ENCODE measurements at places on chromosomes 11 and 22.
A peak's percentile ranks its signal among the peaks of the same experiment; 100 is the strongest.

GRCh38 chr22:40620464-40621046 is 16.0 kb downstream of the MRTFA start:
- DNase-seq = no peak

DNA sequence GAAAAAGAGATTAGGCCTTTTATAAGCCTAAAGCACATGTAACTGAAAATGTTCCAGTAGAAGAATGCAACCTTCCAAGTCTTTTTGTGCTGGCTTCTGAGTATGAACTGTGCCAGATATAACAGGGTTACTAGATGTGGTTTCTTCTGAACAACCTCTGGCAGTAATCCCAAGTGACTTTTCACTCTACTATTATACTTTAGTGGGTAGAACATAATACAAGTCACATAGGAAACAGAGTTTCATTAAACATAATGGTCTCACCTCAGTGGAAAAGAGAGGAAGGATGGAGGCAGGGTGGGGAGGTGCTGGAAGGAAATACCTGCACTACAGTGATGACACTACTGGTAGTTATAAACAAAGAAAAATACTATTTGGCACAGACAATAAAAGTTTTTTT is 81.3 kb downstream of the PHF21A start:
- DNase-seq = no peak

GRCh38 chr11:26321516-26321915 is 10.4 kb upstream of the ANO3 start:
- no peak for DNase-seq

DNA sequence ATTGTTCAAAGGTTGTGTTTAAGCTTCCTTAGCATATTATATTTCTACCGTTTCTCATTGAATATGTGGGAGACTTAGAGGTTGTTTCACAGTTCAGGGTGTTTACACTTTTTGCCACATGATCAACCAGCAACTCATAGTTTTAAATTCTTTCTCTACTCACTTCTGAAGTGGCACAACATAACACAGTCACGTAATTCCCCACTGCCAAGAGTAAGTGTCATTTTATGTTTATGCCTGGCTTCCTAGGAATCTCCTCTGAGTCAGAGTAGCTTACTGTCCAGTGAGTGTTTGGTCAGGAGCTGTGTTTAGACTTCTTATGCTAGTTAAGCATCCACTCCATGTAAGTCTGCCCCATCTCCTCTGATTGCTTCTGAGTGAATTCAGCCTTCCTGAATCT is 520.8 kb upstream of the KIRREL3 start:
- DNase-seq = no peak

DNA sequence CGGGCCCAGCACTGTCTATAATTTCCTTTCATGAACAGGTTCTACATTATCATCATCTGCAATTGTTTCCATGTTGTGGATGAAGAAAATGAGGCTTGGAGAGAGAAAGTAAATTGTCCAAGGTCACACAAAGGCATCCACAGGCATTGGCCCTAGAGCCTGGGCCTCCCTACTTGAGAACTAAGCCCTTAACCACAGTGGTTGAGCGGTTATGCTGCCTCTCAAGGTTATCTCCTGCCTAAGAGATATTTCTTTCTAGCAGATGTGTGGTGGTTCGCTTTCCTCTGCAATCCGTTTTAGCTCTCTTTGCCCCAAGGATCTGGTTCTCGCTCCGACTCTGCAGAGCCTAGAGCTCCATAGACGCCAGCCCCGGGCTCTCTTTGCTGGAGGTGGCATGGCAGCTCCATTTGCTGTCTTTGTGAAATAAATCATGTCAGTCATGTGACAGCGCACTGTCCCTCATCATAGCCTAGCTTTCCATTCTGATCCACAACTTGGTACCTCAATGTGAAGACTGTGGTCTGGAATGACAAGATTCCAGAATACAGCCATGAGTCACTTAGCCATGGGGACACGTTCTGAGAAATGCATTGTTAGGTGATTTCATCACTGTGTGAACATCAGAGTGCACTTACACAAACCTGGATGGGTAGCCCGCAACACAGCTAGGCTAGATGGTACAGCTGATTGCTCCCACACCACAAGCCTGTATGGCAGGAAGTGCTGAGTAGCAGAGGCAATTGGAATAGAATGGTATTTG is 27.2 kb downstream of the RPS6KA4 start:
- no peak for DNase-seq

DNA sequence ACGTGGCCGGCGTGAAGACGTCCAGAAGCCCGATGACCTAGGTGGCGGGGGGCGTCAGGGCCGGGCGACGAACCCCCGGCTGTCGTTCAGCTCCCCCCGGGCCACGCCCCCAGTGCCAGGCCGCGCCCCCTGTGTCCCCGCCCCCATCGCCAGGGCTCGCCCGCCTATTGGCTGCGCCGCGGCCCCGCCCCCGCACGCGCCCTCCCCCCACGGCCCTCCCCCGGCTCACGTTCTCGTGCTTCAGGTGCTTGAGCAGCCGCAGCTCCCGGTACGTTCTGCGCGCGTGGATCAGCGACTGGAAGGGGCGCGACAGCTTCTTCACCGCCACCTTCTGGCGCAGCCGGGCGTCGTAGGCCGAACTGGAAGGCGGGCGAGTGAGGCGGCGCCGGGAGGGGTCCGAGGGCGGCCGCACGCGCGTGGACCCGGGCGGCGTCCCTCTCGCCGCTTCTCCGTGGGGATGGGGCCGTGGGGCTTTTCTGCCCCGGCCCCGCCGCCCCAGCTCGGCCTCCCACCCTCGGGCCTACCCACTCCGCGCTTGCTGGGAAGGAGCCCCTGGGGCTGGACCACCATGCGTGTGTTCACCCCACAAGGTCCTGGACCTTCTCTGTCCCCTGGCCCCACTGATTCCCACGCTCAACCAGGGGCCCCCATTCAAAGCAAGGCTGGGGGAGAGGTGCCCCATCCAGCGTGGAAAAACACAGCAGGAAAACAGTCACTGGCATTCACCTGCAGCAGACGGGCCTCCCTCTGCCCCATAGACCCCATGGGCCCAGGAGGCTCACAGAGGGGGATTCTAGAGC is 2.4 kb downstream of the MAPK11 start:
- peak; percentile 78 for DNase-seq

- DNase-seq = no peak
Observed at GRCh38 chr11:71164621-71165020, 87.8 kb downstream of the SHANK2 start.

DNA sequence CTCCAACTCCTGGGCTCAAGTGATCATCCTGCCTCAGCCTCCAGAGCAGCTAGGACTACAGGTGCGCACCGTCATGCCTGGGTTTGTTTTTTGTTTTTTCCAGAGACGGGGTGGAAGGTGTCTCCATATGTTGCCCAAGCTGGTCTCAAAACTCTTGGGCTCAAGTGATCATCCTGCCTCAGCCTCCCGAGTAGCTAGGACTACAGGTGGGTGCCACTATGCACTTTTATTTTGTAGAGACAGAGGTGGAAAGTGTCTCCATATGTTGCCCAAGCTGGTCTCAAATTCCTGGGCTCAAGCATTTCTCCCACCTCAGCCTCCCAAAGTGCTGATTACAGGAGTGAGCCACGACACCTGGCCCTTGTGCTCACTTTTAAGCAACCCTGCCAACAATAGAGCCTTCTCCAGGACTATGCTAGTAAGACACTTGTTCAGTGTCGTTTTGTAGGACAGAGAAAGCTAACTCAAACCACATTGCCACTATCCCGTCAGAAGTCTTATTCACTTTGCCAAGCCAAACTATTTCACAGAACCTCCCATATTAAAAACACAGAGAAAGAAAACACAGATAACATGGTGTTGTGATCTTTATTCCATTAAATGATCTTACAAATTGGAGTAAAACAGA is 9.4 kb upstream of the PLAAT3 start:
- DNase-seq = no peak

- no peak for DNase-seq
Observed at GRCh38 chr22:41966225-41966606, 3.0 kb upstream of the SEPTIN3 start.

- no peak for DNase-seq
Observed at GRCh38 chr11:7019500-7020182, 505 bp downstream of the ZNF214 start.

DNA sequence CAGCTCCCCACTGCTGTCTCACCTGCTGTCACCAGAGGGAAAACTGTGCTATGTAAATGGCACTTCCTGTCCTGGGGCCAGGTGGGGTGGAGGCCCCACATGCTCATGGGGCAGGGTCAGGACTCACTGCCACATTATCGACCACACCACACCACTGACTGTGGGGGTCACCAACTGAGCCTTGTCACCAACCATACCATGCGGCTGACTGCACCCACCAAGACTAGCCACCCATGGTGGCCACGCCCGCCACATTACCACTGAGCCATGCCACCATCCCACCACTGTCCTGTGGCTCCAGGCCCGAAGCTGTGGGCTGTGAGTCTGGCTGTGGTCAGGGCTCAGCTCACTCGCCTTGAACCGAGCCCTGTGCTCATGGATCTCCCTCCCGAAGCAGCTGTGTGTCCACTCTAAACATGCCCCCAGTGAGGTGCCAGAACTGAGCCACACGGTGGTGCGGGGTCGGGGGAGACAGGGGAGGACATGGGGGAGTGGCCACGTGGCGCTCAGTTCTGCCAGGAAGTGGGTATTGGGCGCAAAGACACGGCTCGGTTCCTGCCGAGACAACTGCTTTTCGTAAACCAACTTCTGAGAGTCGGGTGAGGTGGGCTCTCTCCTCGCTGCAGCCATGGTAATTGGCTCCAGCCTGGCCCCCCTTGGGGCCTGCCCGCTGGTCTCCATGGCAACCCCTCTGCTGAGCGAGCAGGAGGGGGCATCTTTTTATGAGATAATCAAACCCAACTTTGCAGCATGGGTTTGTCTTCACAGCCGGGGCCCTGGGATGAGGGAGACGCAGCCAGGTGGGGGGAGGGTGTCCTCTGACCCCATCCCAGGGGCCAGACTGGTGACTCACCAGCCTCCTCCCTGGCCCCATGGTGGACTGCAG is 23.2 kb downstream of the RTN4R start:
- DNase-seq = peak; percentile 43

GRCh38 chr11:107011977-107012376 is 6.3 kb downstream of the GUCY1A2 start:
- DNase-seq = no peak

GRCh38 chr11:528166-528814 is 7.1 kb downstream of the HRAS start:
- no peak for DNase-seq

GRCh38 chr22:29217827-29218757 is 12.4 kb downstream of the EMID1 start:
- DNase-seq = no peak

DNA sequence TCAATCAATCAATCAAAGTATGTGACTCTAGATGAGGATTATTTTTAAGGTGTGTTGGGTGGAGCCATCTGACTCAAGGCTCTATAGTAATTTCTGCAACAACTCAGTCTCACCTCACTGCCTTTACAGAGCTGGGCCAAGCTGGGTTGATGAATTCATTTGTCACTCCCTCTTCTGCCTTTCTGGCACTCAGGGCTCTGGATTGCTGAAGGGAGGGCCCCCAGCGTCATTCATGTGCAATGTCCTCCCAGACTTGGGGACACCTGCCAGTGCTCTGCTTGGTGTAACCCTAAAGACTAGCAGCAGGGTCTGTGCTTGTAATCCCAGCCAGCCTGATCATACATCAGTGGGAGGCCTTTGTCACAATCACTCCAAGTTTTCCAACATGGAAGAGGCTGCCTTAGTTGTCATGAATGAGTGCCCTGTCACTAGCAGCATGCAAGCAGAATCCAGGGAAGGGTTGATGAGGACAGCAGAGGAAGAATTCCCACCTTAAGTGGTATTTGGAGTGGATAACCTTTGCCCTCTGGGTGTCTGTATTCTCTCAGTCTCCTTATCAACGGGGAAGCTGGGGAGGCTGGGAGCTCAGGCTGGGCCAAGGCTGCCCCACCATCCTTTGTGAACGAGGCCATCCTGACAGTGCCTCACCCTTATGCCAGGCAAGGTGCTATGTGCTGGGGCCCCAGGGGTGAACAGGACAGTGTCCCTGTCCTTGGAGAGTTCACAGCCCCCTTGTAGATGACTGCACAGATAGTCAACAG is 2.0 kb upstream of the TP53I11 start:
- DNase-seq = no peak

DNA sequence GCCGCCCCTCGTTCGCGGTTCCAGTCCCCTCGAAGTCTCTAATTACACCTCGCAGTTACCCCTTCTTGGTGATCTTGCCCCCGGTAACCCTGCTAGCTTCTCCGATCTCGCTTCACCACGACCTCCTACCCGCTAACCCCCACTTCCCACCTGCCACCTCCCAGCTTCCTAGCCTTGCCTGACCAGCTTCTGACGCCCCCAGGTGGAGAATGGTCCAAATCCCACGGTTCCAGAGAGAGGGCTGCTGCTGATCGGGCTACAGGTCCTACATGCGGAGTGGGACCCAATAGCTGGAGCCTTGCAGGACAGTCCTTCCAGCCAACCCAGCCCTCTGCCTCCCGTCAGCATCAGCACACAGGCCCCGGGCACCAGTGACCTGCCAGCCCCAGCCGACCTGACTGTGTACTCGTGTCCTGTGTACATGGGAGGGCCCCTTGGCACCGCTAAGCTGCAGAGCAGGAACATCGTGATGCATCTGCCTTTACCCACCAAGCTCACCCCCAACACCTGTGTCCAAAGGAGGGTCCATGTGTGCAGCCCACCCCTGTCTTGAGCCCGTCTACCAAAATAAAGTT is 31.9 kb downstream of the RRP8 start:
- no peak for DNase-seq

- no peak for DNase-seq
Observed at GRCh38 chr11:72851726-72852125, 37.5 kb downstream of the ATG16L2 start.

GRCh38 chr11:15610881-15611280 is 496.2 kb downstream of the INSC start:
- DNase-seq = no peak

DNA sequence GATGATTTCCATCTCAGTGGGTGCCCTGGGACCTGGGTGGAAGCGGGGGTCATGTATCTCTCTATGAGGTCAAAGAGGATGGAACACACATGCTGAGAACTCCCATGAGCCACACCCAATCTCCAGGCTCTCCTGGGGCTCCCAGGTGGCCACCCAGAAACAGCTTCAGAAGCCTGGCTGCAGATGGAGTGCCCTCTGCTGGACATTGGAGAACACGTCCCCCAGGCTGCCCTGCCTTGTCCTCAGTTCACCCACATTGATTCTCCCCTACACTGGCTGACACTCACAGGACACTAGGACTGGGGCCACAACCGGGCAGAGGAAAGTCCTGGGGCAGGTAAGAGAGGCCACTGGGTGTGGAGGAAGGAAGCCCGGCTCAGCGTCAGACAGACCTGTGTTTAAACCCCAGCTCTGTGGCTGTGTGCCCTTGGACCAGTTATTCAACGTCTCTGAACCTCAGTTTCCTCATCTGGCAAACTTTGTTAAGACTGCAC is 4.5 kb upstream of the NOL12 start:
- DNase-seq = peak; percentile 84

- no peak for DNase-seq
Observed at GRCh38 chr11:113655771-113656170, 50.3 kb downstream of the TMPRSS5 start.

Measured in activated CD4-positive, alpha-beta T cell treated with anti-CD3 and anti-CD28 coated beads for 48 hours (primary cell).